ENCODE measurements at places on chromosomes 2 and 18.

DNA sequence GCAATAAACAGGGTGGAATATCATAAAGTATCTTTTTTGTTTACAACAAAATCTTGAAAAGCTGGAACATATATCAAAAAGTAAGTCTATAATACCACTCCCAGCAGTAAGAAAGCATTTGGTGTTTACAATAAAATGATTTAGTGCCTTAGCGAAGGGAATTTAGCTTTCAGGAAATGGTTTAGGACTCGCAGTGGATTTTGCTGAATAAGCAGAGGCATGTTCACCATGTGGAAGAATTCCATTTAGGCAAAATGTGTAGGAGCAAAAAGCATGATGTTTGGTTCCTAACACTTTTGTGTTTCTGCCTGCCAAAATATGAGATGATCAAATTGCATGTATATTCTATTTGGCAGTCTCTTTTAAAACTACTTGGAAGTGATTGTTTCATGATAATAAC lies 163.6 kb downstream of the AGPS start:
- DNase-seq, result no peak

- DNase-seq, result no peak
These were observed 47.7 kb upstream of the SCG2 start for GRCh38 chr2:223649554-223650533.

GRCh38 chr18:3025544-3025943 lies 12.6 kb upstream of the LPIN2 start:
- DNase-seq, result no peak

DNA sequence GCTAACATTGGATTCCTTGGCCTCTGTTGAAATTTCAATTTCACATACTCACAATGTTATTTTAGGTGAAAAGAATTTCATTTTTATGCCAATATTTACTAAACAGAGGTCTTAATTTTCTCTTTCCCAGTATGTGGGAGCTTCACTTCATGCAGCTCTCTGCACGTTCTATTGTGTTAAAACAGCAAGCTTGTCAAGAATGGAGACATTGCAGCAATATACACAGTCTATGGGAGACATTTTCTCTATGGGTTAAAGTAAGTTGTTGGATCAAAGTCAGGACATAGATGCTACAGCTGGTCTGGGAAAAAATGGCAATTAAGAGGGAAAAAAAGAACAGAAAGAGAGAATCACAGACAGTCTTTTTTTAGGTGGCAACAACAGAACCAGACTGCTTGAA lies 70.4 kb upstream of the ARHGAP15 start:
- no peak for DNase-seq

DNA sequence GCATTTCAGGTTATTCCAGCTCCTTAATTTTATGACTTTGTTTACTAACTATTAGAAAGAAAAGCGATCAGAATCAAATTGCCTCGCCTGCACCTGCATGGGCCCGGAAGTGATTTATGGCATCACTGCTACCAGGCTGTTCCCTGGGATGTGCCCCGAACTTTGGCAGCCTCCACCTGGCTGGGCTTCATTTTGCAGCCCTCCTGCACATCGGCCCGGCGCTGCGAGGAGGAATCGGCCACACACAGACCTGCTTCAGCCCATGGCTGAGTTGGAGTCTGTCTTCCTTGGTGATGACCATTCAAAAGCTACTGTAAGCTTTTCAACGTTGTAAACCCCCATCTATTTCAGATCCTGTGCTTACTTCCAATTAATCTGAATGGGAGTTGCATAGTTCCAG lies 638.0 kb downstream of the RNF144A start:
- no peak for DNase-seq

DNA sequence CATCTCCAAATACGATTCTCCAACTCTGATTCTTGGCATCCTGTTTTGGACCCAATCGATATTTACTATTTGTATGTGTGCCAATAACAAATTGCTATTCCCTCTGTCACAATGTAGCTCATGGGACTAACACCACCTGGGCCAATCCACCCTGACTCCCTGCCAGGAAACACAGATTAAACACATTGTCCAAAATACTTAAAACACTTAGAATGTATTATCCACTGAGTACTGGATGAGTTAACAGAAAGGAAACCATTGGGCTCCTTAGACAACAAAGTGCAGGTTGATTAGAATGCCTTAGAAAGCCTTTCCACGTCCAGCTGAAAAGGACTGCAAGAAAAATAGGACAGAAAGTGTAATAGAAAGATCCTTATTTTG lies 79.4 kb upstream of the ARHGAP28 start:
- no peak for DNase-seq

DNA sequence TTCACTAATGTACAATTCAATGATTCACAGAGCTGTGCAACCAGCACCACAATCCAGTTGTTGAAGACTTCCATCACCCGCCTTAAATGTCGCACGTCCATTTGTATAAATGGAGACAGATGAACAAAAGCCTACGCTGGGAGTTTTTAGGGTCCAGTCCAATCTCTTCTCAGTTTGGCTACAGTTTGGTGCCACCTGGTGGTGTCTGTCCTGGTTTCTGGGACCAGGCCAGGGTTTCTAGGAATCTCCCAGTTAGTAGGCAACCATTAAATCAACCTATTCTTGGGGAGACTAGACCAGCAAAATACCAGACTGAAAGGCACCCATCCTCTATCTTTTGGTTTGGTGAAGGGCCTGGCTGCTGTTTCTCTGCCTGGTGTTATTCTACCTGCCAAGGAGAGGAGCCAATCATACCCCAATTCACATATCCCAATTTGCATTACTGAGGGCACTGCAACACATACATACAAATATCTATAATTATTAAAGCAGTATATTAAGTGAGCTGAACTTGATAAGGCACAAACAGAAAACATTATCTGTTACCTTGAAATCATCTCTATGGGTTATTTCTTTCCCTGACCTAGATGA lies 3.2 kb upstream of the DDX1 start:
- DNase-seq, result no peak

- DNase-seq, result no peak
These were observed 80.6 kb downstream of the ACOXL start for GRCh38 chr2:110812726-110813645.

DNA sequence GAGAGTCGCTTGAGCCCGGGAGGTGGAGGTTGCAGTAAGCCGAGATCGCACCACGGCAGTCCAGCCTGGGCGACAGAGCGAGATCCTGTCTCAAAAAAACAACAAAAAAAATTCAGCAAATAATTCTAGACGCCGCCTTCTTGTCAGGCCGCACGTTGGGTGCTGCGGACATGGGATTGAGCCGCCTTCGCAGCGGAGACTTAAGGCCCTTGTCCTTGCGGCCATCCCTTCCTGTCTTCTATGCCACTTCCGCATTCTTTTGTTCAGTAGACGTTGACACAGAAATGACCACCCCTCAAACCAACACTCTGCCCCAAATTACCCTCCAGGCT lies 15.8 kb downstream of the PTPN18 start:
- DNase-seq, result no peak

GRCh38 chr2:176260689-176261088 lies 8.6 kb upstream of the MTX2 start:
- no peak for DNase-seq

DNA sequence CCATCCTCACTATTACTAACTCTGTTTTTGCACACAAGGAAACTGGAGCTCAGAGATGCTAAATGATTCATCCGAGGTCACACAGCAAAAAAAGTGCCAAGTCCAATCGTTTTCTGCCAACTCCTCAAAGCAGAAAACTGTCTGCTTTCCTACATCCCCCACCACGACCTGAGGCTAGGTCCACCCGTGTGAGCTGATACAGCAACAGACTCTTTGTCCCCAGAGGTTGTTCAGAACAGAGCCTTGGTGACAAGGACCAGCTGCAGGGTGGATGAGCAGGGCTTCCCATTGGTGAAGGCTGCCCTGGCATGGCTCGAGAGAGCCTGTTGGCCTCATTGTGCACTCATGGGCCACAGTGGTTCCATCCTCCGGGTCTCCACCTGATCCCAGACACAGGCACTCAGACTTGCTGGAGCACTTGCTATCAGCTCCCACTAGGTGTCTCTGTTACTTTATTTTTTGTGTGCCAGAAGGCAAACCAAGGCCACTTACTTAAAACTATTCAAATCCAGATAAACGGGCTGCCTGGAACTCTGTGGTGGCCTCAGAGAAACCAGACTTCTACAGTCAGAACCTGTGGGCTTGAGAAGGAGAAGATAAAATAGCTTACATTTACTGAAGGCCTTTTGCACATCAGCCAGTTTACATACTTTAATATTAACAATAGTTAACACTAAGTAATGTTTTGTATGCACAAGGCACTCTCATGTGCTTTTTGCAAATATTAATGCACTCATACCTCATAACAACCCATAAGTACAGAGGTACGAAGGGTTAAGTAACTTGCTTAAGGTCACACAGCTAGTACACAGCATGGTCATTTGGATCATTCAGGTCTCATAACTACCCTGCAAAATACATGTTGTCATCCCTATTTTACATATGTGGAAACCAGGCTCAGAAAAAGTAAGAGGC lies 62.9 kb upstream of the CTIF start:
- DNase-seq, result peak; percentile 28

GRCh38 chr2:16537347-16537746 lies 128.3 kb downstream of the CYRIA start:
- no peak for DNase-seq

DNA sequence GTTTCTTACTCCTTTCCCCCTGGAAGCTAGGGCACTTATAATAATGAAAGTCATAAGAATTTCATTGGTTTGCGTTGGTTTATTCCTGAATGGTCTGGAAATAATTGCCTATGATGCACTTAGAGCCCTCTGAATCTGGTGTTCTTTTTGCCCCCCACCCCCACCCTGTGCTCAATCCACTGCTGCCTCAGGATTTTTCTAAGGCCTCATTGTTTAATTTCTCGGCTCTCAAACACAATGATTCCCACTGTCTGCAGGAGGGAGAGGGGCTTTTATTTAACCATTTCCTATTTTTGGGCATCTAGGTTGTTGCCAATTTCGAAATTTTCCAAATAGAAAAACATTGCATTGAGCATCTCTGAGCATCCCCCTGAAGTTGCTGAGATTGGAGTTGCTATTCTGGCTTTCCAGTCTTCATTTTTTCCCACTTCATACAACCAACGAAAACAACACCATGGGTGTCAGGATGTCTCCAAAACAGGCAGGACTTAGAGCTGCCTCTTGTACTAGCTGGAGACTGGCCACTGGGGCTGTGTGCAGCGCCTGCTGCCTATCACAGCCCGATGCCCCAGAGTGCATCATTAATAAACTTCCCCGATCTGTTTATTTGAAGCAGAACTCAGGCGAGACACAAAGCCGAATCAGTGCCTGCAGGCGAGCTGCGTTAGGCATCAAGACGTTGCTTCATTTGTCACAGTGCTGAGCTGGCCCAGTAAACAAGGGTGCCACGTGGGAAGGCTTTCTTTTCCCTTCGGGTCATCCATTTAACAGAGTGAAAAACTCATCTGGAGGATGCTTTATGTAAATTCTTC lies 1.8 kb upstream of the PCARE start:
- DNase-seq, result no peak

GRCh38 chr2:119184512-119184911 lies 26.0 kb upstream of the C1QL2 start:
- DNase-seq, result no peak

DNA sequence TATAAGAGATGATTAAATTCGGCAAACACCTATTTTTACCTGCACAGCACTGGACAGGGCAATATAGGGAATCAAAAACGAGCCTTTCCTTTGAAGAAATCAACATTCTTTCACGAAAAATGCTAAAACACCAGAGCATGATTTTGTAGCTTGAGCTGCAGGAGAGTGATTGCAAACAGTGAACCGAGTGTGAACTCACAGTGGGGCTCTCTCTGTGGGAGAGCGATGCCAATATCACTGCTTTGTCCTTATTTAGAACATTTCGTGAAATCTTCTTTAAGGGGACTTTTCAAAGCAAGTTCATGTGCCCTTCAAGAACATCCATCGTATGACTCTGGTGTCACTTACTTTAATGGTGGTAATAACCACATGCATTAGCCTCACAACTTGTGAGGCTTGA lies 238.8 kb downstream of the CD226 start:
- DNase-seq, result no peak

DNA sequence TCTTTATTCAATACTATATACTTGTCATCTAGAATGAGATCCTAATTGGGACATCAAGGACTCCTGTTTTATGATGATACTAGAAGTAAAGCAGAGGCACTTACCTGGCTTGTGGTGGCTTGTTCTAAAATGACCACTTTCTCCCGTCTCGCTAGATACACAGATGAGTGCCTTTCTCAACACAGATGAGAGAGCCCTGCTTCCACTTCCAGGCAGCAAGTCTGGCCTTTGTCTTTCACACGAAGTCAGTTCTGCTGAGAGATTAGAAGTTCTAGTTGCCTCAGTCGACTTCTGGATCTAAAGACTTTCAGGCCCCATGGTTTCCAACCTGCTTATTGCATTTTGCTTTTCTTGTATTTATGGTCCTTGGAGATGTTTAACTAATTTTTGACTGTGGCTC lies 70.3 kb downstream of the PPP1R1C start:
- no peak for DNase-seq

- no peak for DNase-seq
These were observed 1.0 kb downstream of the CYP26B1 start for GRCh38 chr2:72146347-72147302.

DNA sequence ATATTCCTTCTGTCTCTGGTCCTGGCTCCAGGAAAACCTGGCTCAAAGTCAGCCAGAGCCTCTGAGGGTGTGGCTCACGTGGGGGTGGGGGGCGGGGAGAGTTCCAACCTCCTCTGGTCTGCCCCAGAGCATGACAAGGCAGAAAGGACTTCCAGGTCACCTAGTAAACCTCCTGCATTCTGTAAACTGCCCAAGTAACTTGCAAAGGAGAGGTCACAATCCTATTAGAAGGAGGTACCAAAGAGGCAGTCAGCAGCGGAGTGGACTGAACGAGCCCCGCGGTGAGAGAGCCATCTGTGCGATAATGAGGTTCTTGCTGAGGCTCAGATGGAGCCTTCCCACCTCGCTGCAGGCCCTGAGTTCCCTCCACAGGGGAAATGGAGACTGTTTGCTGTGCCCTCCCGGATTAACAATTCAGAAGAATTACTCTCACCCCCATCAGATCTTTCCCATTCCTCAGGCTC lies 58.9 kb upstream of the GATA6 start:
- DNase-seq, result no peak

- no peak for DNase-seq
These were observed 588 bp upstream of the FOXI3 start for GRCh38 chr2:88452980-88453582.

DNA sequence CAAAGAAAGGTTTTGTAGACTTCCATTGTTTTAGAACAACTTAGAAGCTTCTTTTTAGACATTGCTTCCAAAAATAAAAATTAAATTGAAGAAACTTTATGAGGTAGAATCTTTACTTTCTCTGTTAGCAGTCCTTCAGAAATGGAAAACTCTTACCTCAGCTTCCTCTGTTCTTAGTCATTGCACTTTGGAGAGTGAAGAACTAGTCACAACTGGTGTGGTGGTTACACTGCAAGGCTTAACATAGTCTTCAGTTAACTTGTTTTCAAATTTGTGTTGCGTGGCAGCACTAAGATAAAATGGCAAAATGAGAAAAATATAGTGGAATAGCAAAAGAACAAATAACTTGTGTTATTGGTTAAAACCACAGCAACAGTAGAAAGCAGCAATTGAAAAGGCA lies 332.6 kb downstream of the KIAA1328 start:
- DNase-seq, result no peak

- DNase-seq, result no peak
These were observed 1.1 kb upstream of the APCDD1 start for GRCh38 chr18:10453261-10453805.

GRCh38 chr2:62741127-62741526 lies 35.6 kb downstream of the EHBP1 start:
- no peak for DNase-seq

- no peak for DNase-seq
These were observed 264.0 kb upstream of the SMIM21 start for GRCh38 chr18:75691483-75691882.

Data from GM04503 (cell line).